HCT116 (cell line): ENCODE measurements at places on chromosomes 7 and 10. TPM values are rescaled to one million over a fixed set of nuclear protein-coding genes. Genes with fewer than 3 reads are reported as not detected.

Gene CREB5
- total RNA-seq, result 0.49 TPM

Gene DHX32
- total RNA-seq, result 50.9 TPM

Gene LLCFC1
- total RNA-seq, result not detected

Gene TWIST1
- total RNA-seq, result 0.86 TPM

Gene RABGEF1
- total RNA-seq, result 22.9 TPM

Gene SFRP5
- total RNA-seq, result not detected

Gene HACD1
- 21.6 TPM for total RNA-seq
